ENCODE measurements at places on chromosomes 6 and 20.

DNA sequence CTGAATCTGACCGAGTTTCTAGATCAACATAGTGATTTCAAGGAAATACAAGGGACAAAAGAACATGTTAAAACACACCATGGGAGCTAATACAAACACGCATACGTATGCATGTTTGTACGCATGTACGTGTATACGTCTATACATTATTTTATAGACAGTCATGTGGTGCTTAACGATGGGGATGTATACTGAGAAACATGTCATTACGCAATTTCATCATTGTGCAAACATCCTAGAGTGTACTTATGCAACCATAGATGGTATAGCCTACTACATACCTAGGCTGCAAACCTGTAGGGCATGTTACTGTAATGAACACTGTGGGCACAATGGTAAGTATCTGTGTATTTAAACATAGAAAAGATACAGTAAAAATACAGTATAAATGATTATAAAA lies 25.0 kb upstream of the NELFCD start:
- no peaks in the 10 kb centered on the region for H3K27me3 ChIP-seq
- no peaks in the 10 kb centered on the region for H3K4me1 ChIP-seq
- DNase-seq, result no peak

GRCh38 chr6:31037682-31038081 lies 27.4 kb downstream of the MUC22 start:
- H3K36me3 ChIP-seq, result no peaks in the 10 kb centered on the region
- H3K4me3 ChIP-seq, result no peak overlapping the region
- DNase-seq, result no peak
- H3K4me1 ChIP-seq, result no peaks in the 10 kb centered on the region
- no peaks in the 10 kb centered on the region for H3K27me3 ChIP-seq

- H3K4me3 ChIP-seq, result no peak overlapping the region
- no peak for DNase-seq
- no peaks in the 10 kb centered on the region for H3K27me3 ChIP-seq
- no peaks in the 10 kb centered on the region for H3K36me3 ChIP-seq
These were observed 628.2 kb downstream of the COL12A1 start for GRCh38 chr6:74577619-74578018.

GRCh38 chr20:58677808-58678207 lies 14.8 kb upstream of the NPEPL1 start:
- H3K4me3 ChIP-seq, result no peak overlapping the region
- H3K4me1 ChIP-seq, result no peaks in the 10 kb centered on the region
- no peaks in the 10 kb centered on the region for H3K27me3 ChIP-seq
- H3K36me3 ChIP-seq, result peaks cover 79% of the 10 kb centered on the region
- DNase-seq, result peak; percentile 72
- no peak overlapping the region for H3K27ac ChIP-seq

DNA sequence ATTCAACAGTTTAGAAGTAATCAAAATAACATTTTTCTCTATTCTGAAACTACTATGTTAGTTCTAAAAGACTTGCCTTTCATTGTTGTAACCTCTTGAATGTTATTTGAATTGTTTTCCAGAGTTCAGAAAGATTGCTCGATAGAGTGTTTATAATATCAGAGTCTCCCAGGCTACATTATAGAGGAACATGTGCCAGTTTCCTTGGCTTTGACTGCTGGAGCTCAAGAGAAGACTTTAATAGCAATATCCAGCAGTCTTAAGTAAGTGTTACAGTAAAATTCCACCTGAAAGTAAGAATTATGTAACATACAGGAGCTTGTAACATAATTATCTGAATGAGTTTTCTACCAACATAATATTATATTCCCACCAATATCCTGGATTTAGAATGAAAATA lies 991.8 kb upstream of the ADGRB3 start:
- no peaks in the 10 kb centered on the region for H3K36me3 ChIP-seq
- H3K4me1 ChIP-seq, result no peaks in the 10 kb centered on the region
- no peak overlapping the region for H3K27ac ChIP-seq
- H3K4me3 ChIP-seq, result no peak overlapping the region

DNA sequence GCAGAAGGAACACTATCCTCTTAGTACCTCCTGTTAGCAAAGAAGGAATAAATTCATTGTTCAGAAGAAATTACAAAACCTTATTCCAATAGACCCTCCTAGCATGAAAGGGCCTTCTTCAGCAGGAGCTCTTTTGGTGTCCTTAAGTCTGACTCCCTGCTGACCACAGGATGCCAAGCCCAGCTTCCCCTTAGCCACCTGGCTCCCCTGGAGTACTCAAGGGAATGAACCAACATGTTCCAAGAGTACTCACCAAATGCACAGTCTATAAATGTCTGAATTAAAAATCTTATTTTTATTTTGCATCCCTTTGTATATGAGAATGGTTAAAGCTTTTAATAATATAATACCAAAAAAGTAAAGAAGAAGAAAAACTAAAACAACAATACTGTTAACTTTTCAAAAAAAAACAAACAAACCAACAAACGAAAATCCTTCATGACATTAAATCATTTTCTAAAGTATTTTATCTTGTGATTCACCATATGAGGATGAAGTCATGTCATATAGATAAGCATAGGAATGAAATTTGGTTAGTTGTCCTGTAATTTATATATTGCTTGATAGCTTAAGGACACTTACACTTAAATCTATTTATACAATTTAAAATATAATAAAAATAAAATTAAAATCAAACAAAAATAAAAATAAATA lies 1355.1 kb downstream of the HACE1 start:
- H3K36me3 ChIP-seq, result no peaks in the 10 kb centered on the region
- no peak overlapping the region for H3K4me3 ChIP-seq
- H3K27me3 ChIP-seq, result no peaks in the 10 kb centered on the region
- H3K27ac ChIP-seq, result no peak overlapping the region
- no peaks in the 10 kb centered on the region for H3K4me1 ChIP-seq

GRCh38 chr20:61308477-61308774 lies 56.4 kb downstream of the CDH4 start:
- H3K36me3 ChIP-seq, result no peaks in the 10 kb centered on the region
- H3K4me1 ChIP-seq, result no peaks in the 10 kb centered on the region
- H3K4me3 ChIP-seq, result no peak overlapping the region

DNA sequence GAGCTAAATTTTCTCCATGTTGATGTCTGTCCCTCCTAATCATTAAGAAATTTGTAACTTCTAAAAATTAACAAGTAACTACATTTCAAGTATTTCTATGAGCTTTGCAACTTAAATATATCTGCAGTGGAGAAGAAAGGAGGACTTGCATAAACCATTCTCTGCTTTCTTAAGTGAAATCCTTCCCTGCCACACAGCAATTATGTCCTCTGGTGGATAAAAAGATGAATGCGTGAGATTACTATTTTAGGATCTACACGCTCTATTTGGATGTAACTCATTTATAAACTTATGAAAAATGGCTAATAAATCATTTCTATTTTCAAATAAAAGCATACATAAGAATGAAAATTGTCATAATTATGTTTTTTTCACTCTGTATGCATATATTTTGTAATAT lies 338.0 kb upstream of the PTCHD4 start:
- no peaks in the 10 kb centered on the region for H3K4me1 ChIP-seq
- no peaks in the 10 kb centered on the region for H3K36me3 ChIP-seq
- no peak overlapping the region for H3K27ac ChIP-seq
- no peak overlapping the region for H3K4me3 ChIP-seq

- no peaks in the 10 kb centered on the region for H3K36me3 ChIP-seq
- H3K27me3 ChIP-seq, result no peaks in the 10 kb centered on the region
- DNase-seq, result no peak
- H3K27ac ChIP-seq, result no peak overlapping the region
- H3K4me3 ChIP-seq, result no peak overlapping the region
- H3K4me1 ChIP-seq, result peaks cover 4% of the 10 kb centered on the region
These were observed 4.6 kb downstream of the PTPRK start for GRCh38 chr6:128515550-128516513.

DNA sequence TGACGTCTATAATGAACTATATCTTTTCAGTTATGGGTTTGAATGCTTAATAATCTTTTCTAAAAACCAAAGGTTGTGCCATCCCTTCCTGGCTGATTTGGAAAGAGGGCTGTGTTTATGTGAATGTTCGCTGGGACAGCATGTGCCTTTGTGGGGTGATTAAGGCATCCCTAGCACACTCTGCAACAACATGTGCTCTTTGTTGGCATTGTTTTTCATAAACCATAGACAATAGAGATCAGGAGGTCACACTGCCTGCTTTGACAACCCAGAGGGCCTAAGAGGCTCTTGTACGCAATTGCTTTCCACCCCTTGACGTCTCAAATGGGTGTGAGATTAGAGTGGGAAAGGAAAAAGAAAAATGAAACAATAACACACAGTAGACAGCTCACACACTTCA lies 116.0 kb downstream of the LRRC1 start:
- peak overlapping the region; percentile 72 for H3K27ac ChIP-seq
- no peaks in the 10 kb centered on the region for H3K4me1 ChIP-seq
- no peaks in the 10 kb centered on the region for H3K36me3 ChIP-seq
- no peak overlapping the region for H3K4me3 ChIP-seq
- H3K27me3 ChIP-seq, result no peaks in the 10 kb centered on the region

GRCh38 chr20:32539817-32540675 lies 45.1 kb downstream of the NOL4L start:
- peak; percentile 42 for DNase-seq
- H3K4me1 ChIP-seq, result peaks cover 2% of the 10 kb centered on the region
- H3K27ac ChIP-seq, result no peak overlapping the region
- no peak overlapping the region for H3K4me3 ChIP-seq

GRCh38 chr20:3652676-3653596 lies 10.3 kb downstream of the GFRA4 start:
- H3K36me3 ChIP-seq, result peaks cover 3% of the 10 kb centered on the region
- H3K27ac ChIP-seq, result no peak overlapping the region
- DNase-seq, result no peak
- no peaks in the 10 kb centered on the region for H3K27me3 ChIP-seq
- H3K4me3 ChIP-seq, result no peak overlapping the region

DNA sequence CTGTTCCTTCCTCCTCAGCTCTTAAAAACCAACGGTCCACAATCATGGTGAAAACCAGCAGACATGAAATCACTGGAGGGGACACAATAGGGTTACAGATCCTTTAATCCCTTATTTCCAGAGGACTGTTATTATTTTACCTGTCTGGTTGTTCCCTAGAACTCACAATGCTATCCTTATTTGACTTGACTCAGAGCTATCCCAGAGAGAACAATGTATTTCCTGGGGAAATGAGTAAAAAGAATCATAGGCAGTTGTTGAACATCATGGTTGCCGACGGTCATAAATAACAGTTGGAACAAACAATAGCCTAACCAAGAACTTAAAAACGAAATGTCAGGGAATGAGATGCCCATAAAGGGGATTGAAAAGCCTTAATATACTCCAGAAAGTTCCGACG lies 9.3 kb downstream of the OR2H1 start:
- no peaks in the 10 kb centered on the region for H3K27me3 ChIP-seq
- H3K27ac ChIP-seq, result no peak overlapping the region
- DNase-seq, result no peak

DNA sequence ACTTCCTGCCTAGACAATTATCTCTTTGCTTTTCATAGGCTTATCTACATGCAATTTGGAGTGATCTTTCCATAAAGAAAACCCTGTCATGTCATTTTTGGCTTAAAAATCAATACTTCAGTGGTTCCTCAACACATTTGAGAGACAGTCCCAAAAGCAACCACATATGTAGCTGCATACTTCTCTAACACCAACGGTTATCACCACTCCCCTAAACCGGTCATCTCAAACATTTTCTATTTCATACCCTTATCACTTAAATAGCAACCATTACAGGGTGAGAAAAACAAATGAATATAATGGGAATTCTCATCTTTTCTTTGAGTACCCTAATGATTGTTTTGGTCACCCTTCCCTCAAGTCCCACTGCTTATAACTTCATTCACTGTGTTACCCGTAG lies 5.1 kb downstream of the GLO1 start:
- H3K36me3 ChIP-seq, result peaks cover 46% of the 10 kb centered on the region
- no peak for DNase-seq
- H3K4me1 ChIP-seq, result no peaks in the 10 kb centered on the region
- no peak overlapping the region for H3K27ac ChIP-seq
- no peak overlapping the region for H3K4me3 ChIP-seq
- H3K27me3 ChIP-seq, result no peaks in the 10 kb centered on the region

GRCh38 chr6:15365273-15365687 lies 119.4 kb downstream of the JARID2 start:
- DNase-seq, result peak; percentile 59
- no peaks in the 10 kb centered on the region for H3K27me3 ChIP-seq
- H3K4me3 ChIP-seq, result no peak overlapping the region
- peak overlapping the region; percentile 70 for H3K27ac ChIP-seq
- H3K36me3 ChIP-seq, result no peaks in the 10 kb centered on the region

GRCh38 chr6:44733126-44733525 lies 345.6 kb downstream of the CDC5L start:
- no peak overlapping the region for H3K27ac ChIP-seq
- H3K4me3 ChIP-seq, result no peak overlapping the region
- no peak for DNase-seq

GRCh38 chr20:7924692-7925091 lies 15.6 kb downstream of the HAO1 start:
- no peaks in the 10 kb centered on the region for H3K27me3 ChIP-seq
- no peak overlapping the region for H3K27ac ChIP-seq
- H3K4me3 ChIP-seq, result no peak overlapping the region
- DNase-seq, result no peak

- no peak overlapping the region for H3K27ac ChIP-seq
- no peaks in the 10 kb centered on the region for H3K4me1 ChIP-seq
- no peaks in the 10 kb centered on the region for H3K36me3 ChIP-seq
- no peak for DNase-seq
These were observed 143.8 kb downstream of the ERMARD start for GRCh38 chr6:169895000-169895759.

DNA sequence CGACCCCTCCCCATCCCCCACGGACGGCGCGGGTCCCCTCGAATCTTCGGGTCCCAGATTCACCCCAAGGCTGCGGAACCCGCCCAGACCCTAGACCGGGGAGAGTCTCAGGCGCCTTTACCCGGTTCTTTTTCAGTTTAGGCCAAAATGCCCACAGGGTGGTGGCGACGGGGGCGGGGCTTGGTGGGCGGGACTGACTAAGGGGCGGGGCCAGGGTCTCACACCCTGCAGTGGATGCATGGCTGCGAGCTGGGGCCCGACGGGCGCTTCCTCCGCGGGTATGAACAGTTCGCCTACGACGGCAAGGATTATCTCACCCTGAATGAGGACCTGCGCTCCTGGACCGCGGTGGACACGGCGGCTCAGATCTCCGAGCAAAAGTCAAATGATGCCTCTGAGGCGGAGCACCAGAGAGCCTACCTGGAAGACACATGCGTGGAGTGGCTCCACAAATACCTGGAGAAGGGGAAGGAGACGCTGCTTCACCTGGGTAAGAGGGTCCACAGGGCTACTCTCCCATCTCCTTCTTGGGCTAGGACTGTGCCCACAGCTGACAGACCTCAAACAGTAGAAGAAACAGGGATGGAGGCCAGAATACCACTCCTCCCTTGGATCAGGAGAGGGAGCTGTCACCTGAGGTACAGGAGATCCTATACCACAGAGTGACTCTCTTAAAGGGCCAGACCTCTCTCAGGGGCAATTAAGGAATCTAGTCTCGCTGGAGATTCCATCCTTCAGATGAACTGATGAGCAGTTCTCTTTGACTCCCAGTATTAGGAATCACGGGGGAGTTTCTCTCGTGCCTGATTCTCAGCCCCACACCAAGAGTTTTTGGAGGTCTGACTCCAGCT lies 942 bp downstream of the HLA-E start:
- H3K36me3 ChIP-seq, result peaks cover 13% of the 10 kb centered on the region
- peaks cover 12% of the 10 kb centered on the region for H3K27me3 ChIP-seq
- no peak overlapping the region for H3K27ac ChIP-seq
- DNase-seq, result peak; percentile 94
